ENCODE measurements at places on chromosomes 7 and 10. TPM values are rescaled to one million over a fixed set of nuclear protein-coding genes. Genes with fewer than 3 reads are reported as not detected.

The GARIN1A gene
- total RNA-seq, result 0.07 TPM

The SPDYE9 gene
- total RNA-seq, result not detected

The PDZD7 gene
- 0.07 TPM for total RNA-seq

The CFAP43 gene
- 0.15 TPM for total RNA-seq

The SP4 gene
- 4.1 TPM for total RNA-seq

The IFIT3 gene
- 61.5 TPM for total RNA-seq

The ZNF804B gene
- total RNA-seq, result not detected

The PNLIPRP3 gene
- total RNA-seq, result not detected

The MOGAT3 gene
- not detected for total RNA-seq

The GJC3 gene
- total RNA-seq, result not detected

The SERPINE1 gene
- 1,952 TPM for total RNA-seq

The CTAGE4 gene
- not detected for total RNA-seq

The CALML5 gene
- total RNA-seq, result not detected

The DGKB gene
- total RNA-seq, result not detected

The PDK4 gene
- total RNA-seq, result 1.8 TPM

The FFAR4 gene
- total RNA-seq, result not detected

The KDM7A gene
- total RNA-seq, result 2.0 TPM

The TSPAN33 gene
- 0.13 TPM for total RNA-seq

The TAS2R5 gene
- total RNA-seq, result 0.10 TPM

The CUBN gene
- total RNA-seq, result 6.8 TPM

The CLDN3 gene
- 1.2 TPM for total RNA-seq

The CYP3A4 gene
- total RNA-seq, result not detected

The KEL gene
- not detected for total RNA-seq

The BMPER gene
- not detected for total RNA-seq

The SUV39H2 gene
- total RNA-seq, result 18.3 TPM

The CPA5 gene
- total RNA-seq, result not detected

The TRIM50 gene
- not detected for total RNA-seq

The CALML3 gene
- not detected for total RNA-seq

The NUTM2E gene
- total RNA-seq, result 0.05 TPM

The MRC1 gene
- total RNA-seq, result 17.5 TPM

The WEE2 gene
- not detected for total RNA-seq

The COL28A1 gene
- total RNA-seq, result not detected

The SYCE1 gene
- 1.00 TPM for total RNA-seq

The PPP1R9A gene
- 0.74 TPM for total RNA-seq

The CDK14 gene
- total RNA-seq, result 11.4 TPM

The ACTR1A gene
- total RNA-seq, result 198 TPM

The ABCF2 gene
- 72.6 TPM for total RNA-seq

The SLC39A12 gene
- not detected for total RNA-seq

The CRCP gene
- 26.9 TPM for total RNA-seq

The PGAM2 gene
- total RNA-seq, result not detected

The ZSWIM8 gene
- 64.2 TPM for total RNA-seq

The VIPR2 gene
- not detected for total RNA-seq

The MYH16 gene
- 0.64 TPM for total RNA-seq

The RFC2 gene
- 41.6 TPM for total RNA-seq

The NEBL gene
- 7.6 TPM for total RNA-seq

The CALHM1 gene
- not detected for total RNA-seq

The CRYGN gene
- not detected for total RNA-seq

The CXCL12 gene
- 19.4 TPM for total RNA-seq

The TMEM270 gene
- total RNA-seq, result not detected

The GALNT17 gene
- not detected for total RNA-seq

The ANKRD22 gene
- not detected for total RNA-seq

The NCF1 gene
- 0.40 TPM for total RNA-seq

The ZNF736 gene
- total RNA-seq, result 2.7 TPM
